ENCODE measurements at places on chromosomes 5 and 9.

- DNase-seq, result no peak
Measured at GRCh38 chr5:33781286-33781685, 110.5 kb downstream of the ADAMTS12 start.

- DNase-seq, result no peak
Measured at GRCh38 chr5:74493411-74493810, 147.1 kb downstream of the ENC1 start.

DNA sequence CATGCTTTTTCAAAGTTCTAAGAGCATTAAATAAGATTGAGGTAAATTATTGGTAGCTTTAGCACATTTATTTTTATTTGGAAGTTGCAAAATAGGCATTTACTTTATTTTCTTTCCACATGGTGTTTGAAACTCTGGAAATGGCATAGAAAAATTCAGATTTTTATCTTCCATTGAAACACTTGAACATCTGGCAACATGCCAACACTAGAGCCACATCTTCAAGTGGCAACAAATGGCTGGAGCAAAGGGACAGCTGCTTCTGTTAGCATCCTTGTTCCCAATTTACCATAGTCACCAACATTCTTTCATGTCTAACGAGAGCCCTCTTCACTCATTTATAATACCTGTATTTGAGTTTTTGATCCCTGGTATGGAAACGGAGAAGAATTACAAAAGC lies 539.9 kb downstream of the ZNF608 start:
- no peak for DNase-seq

DNA sequence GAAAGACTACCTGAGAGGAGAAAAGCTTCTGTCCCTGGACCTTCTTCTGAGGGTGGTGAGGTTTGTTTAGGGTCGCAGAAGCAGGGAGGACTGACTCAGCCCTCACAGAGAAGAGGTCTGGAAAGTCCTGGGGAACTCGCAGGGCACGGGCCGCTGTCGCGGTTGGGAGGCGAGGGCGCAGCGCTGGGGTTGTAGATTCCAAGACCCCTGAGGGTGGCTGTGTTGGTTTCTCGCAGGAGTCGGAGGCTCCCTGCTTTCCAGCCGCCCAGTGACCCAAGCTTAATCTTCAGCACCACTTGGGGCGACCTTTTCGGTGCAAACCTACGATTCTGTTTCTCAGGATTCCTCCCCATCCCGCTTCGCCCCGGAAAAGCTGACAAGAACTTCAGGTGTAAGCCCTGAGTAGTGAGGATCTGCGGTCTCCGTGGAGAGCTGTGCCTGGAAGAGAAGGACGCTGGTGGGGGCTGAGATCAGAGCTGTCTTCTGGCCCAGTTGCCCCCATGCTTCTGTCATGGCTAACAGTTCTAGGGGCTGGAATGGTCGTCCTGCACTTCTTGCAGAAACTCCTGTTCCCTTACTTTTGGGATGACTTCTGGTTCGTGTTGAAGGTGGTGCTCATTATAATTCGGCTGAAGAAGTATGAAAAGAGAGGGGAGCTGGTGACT lies 482 bp downstream of the SLC27A6 start:
- no peak for DNase-seq

DNA sequence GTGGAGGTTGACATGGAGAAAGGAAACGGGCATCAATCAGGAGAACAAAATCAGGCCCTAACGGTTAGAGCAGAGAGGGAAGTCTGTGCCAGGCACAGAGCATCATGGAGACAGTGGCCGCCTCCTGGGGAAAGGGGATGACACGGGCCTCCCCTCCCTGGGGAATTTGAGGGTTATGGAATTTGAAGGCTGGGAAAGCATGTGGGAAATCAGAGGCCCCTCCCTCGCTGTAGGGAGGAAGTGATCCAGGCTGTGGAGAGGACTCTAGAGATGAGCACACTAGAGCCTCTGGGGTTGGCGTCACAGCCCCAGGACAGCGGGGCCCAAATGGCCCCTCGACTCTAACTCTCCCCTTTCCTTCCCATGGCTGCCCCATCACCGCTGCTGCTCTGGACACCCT lies 36.7 kb downstream of the PROP1 start:
- DNase-seq, result no peak
